NCI-H2029 (cell line): ENCODE measurements at places on chromosomes 13 and 19.

DNA sequence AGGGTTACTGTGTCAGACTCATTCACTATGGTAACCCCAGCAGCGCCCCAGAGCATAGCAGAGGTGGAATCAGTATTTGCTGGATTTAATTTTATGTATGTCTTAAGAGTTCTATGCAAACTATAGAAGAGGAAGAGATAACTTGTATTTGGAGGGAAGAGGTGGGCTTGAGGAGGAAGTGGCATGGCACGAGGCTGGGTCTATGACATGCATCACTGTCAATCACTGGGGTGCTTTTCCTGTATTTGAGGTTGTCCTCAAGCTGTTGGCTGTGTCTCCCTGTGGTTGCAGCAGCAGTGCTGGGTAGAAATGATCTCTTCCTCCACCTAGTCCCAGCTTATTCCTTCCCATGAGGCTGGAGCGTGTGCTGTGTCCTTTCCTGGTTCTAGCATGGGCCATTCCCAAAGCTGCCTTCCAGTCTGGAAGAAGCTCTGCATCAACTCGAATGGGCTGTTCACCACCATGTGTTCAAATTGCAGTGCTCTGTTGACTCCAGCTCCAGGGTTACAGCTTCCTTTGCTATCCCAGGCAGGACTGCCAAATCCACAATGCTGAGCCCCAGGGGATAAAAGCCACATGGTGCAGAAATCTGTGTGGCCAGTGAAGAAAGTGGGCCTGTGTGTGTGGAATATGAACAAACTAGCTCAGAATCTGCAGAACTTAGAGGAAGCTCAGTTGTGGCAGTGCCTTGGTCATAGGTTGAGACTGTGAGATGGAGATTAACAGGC is 73.1 kb upstream of the MTIF3 start:
- no peak for DNase-seq

- DNase-seq = no peak
Measured at GRCh38 chr19:23512151-23512925, 117.1 kb upstream of the ZNF91 start.

- no peak for DNase-seq
Measured at GRCh38 chr13:35472323-35472881, 4.1 kb downstream of the MAB21L1 start.

DNA sequence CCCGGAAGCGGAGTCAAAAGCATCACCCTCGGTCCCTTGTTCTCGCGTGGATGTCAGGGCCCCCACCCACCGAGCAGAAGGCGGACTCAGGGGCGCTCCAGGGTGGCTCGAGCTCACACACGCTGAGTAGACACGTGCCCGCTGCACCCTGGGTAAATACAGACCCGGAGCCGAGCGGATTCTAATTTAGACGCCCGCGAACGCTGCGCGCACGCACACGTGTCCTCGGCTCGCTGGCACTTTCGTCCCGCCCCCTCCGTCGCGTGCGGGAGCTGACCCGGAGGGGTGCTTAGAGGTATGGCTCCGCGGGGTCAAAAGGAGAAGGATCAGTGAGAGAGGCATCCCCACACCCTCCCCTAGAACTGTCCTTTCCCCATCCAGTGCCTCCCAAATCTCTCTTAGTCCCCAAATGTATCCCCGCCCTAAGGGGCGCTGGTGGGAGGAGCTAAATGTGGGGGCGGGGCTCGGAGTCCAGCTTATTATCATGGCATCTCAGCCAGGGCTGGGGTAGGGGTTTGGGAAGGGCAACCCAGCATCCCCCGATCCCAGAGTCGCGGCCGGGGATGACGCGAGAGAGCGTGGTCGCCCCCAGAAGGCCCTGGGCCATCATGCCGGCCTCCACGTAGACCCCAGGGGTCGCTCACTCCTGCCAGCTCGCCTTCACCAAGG is 451 bp upstream of the ICAM5 start:
- no peak for DNase-seq

DNA sequence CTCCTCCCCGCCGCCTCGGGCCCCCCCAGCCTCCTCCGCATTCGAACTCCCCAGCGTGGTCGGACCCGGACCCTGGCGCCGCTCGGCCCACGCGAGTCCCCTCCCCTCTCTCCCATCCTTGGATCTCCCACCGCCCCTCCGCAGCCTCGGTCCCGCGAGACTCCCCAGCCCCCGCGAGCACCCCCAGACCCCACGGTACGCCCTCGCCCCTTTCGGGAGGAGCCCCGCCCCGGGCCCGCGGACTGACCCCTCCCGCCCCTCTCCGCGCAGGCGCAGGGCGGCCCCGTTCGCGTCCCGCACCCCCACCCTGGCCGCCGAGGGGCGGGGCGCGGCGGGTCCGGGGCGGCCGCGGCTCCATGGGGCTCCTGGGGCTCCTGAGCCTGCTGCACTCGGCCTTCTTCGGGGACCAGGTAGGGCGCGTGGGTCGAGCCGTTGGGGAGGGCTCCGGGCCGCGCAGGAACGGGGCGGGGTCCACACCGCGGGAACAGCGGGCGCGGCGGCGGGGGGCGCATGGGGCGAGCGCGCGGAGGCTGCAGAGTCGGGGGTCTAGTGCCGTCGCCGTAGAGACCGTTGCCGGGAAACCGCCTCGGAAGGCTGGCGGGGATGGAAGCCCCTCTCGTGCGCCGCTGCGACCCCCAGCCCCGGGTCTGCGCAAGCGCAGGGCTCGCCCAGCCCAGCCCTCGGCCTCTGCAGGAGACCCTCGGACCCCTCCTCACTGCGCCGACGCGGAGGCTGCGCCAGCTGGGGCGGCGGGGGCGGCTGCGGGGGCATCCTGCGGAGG is 3.8 kb upstream of the APC2 start:
- no peak for DNase-seq

GRCh38 chr13:95289020-95289444 is 12.2 kb downstream of the ABCC4 start:
- DNase-seq = no peak

- DNase-seq = no peak
Measured at GRCh38 chr13:114144606-114145244, 12.3 kb upstream of the RASA3 start.

- no peak for DNase-seq
Measured at GRCh38 chr19:42068361-42068755, 1.6 kb downstream of the GRIK5 start.
